ENCODE measurements at places on chromosomes 6 and 20. TPM values are rescaled to one million over a fixed set of nuclear protein-coding genes. Genes with fewer than 3 reads are reported as not detected.

The DEFB114 gene
- not detected for total RNA-seq

The MYLK2 gene
- not detected for total RNA-seq

The CGAS gene
- 9.2 TPM for total RNA-seq

The OVOL2 gene
- 24.5 TPM for total RNA-seq

The SOBP gene
- total RNA-seq, result 0.21 TPM

The HLA-E gene
- total RNA-seq, result 168 TPM

The RPP40 gene
- total RNA-seq, result 14.3 TPM

The CEP57L1 gene
- 8.2 TPM for total RNA-seq

The SLC24A3 gene
- 1.2 TPM for total RNA-seq

The TMC2 gene
- not detected for total RNA-seq

The ARFGEF3 gene
- total RNA-seq, result 8.3 TPM

The MEI4 gene
- total RNA-seq, result 0.24 TPM

The RFX6 gene
- total RNA-seq, result not detected

The METTL24 gene
- not detected for total RNA-seq

The PDYN gene
- not detected for total RNA-seq

The PTCHD4 gene
- total RNA-seq, result 1.9 TPM

The OARD1 gene
- total RNA-seq, result 8.2 TPM

The MEP1A gene
- not detected for total RNA-seq

The KIF6 gene
- total RNA-seq, result 0.21 TPM

The EPB41L2 gene
- 3.4 TPM for total RNA-seq

The TSPO2 gene
- total RNA-seq, result not detected
